ENCODE measurements at places on chromosomes 13 and 19.

GRCh38 chr19:8423817-8424223 lies 10.7 kb downstream of the MARCHF2 start:
- DNase-seq, result no peak

- peak; percentile 80 for DNase-seq
Measured at GRCh38 chr19:48390188-48391099, 907 bp downstream of the KDELR1 start.

- no peak for DNase-seq
Measured at GRCh38 chr13:46324976-46325375, 62.1 kb downstream of the RUBCNL start.

- no peak for DNase-seq
Measured at GRCh38 chr13:29654843-29655547, 59.5 kb upstream of the SLC7A1 start.

DNA sequence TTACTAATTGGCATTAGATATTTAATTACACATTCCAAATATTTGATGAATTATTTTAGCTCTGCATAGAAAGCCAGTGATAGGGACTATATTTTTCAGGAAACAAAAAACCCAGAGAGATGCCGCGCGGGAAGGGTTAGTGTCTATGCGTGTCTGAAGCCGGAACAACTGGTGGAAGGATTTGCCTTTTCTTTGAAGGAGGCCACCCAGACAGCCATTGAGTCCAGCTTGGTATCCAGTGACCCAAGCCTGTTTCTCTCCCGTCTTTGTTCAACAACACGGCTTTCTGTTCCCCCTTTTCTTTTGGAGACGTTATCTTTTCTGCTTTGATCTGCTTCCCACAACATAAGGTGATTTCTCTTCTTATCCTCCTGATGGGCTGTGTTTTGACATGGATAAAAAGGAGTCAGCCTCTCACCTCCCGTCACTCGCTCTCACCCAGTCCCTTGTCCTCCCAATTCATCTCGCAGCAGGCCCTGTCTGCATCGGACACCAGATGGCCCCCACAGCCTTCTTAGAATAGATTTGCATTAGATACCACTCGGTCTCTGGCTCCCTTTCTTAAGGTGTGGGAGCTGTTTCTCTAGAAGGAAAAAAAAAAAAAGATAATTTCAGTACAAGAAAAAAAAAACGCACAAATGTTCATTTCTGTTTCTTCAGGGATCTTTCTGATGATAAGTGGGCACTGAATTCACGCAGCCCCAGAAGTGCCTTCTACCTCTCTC lies 361.8 kb downstream of the ZNF536 start:
- no peak for DNase-seq

DNA sequence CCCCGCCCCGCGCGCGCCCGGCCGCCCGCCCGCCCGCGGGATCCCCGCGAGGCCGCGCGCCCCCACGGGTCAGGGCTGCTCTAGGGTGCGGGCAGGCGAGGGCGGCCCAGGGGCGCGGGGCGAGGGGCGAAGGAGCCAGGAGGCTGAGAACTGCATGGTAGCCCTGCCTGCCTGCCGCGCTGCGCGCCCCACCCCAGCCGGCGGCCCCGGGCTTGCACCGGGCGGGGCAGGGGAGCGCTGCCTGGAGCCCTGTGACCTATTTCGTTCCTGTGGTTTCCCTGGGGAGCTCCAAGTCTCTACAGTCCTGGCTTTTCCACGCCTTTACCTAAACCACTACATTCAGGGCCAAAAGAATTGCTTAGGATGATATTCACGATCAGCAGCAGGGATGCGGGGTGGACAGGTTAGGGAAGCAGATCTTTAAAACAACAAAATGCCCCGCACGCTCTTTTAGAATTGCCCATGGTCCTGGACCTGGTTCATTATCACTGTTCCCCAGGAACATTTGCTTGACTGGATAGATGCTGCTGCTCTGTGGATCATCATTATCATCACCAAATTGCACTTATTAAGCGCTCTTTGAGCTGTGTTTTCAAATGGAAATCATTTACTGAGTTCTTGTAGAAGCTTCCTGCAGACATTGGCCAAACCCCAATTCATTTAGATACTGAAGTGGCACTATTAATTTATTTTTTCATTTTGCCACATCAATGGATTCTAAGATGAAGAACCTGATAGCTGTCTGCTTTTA lies 421 bp upstream of the GPR12 start:
- DNase-seq, result no peak

DNA sequence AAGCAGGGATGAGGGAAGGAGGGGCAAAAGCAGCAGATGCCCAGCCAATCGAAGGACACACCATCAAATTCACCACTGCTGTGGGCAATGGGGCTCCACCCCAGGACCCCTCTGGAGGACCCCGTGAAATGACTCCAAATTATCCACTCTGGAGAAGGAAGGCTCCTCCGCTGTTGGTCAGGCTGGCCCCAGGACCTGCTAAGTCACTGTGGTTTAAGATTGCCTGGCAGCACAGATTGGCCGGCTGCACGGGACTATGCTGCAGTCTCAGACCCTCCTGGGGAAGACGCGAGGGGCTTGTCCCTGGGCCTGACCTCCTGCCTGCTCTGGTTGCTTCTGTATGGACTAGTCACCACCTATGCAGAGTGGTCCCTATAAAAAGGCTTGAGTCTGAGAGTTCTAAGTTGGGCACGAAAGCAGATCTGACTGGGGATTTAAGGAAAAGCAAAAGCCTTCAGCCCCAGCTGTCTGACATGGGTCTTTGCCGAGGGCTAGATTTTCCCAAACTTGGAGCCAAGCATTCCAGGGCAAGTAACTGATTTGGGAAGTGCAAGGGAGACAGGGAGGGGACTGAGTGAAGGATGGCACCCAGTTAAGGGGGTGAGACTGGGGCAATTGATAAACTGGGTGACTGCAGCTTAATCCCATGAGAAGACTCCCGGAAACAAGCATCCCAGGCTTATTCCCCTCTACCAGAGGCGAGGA lies 91.7 kb downstream of the TSHZ3 start:
- no peak for DNase-seq

DNA sequence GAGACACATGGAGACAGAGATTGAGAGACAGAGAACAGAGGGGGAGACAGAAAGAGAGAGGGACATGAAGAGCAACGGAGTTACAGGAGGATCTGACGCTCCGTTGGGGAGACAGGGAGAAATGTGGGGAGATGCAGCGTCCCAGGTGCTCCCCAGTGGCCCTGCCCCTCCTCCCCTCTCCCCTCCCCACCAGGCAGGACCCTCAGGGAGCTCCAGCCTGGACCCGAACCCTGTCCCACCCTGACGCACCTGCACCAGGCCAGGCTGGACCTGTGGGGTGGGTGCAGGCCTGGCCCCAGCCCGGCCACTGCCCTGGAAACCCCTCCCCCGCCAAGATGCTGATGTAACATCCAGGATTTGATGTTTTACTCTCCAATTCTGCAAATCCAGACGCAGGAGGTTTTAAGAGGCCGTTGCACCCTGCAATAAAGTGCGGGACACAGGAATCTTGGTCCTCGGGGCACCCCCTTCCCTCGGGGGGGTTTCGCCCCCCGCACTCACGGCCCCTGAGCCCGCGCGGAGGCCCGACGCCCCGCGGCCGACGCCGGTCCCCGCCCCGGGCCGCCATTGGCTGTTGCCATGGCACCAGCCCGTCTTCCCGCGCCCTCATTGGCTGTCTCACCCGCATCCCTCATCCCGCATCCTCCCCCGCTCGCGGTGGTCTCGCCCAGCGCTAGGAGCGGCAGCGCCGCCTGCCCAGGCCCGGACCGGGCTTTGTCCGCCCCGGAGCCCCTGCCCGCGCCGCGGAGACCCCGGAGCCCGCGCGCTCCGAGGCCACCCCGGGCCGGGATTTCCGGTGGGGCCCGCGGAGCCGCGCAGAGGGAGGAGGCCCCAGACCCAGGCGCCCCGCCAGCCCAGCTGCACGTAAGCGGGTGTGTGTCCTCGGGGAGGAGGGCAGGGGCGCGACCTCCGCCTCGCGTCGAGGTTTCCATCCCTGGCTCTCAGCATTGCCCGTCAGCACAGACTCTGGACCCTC lies at the start of gene APC2:
Gene APC2, plus strand, starts transcription at position 655 of the 976 bp plus-strand sequence. CDS start 2,881 bp downstream, outside the sequence.
- no peak for DNase-seq

GRCh38 chr19:29757551-29757950 lies 42.5 kb upstream of the C19orf12 start:
- no peak for DNase-seq

GRCh38 chr19:4935444-4935843 lies 26.1 kb downstream of the UHRF1 start:
- no peak for DNase-seq

- DNase-seq, result no peak
Measured at GRCh38 chr13:50306156-50306555, 290.9 kb downstream of the KCNRG start.

DNA sequence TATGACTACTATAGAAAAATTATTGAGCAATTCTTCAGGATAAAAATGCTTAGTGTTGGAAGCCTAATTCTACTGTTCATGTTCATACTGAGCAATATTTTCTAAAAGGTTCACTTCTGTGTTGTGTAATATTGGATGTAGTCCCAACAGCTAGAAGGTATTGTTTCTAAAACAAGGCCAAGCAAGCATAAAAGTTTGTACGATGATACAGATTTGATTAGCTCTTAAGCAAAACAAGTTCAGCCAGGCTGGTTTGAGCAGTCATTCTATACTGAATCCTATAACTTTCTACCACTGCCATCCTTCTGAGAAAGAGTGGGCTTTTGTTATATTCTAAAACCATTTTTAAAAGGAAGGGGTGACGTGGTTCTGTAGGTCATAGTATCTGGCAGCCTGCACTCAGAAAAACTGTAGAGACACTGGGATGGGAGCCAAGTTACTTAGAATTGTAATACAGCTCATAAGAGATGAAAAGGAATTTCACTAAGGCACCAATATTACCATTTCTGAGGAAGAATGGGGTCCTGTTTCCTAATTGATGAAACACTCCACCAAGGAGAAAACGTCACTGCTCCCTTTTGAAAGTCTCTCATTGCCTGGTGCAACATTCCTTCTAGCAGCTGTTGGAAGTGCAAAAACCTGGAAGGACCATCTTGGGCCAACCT lies 275.0 kb upstream of the DACH1 start:
- no peak for DNase-seq

- DNase-seq, result no peak
Measured at GRCh38 chr13:81771951-81772350, 1431.0 kb upstream of the SPRY2 start.

GRCh38 chr19:49614096-49614833 lies 23.3 kb downstream of the PRR12 start:
- DNase-seq, result no peak

- no peak for DNase-seq
Measured at GRCh38 chr13:50552424-50552966, 291.0 kb downstream of the DLEU7 start.

DNA sequence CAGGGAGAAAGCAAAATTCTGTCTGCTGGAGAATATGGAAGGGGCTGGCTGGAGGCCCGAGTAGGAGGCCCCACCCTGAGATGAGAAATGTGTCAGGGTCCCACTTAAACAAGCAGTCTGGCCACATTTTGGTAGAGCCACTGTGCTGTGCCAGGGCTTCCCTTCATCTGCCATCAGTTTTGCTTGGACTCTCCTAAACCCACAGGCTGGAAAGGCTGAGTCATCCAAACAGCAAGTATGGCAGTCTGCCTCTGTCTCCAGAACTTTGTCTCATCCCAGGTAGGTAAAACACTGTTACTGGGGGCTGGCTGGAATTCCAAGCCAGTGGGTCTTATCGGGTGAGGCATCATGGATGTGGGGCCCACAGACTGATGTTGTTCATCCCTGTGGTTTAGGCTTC lies 1390.6 kb downstream of the UQCRFS1 start:
- no peak for DNase-seq

DNA sequence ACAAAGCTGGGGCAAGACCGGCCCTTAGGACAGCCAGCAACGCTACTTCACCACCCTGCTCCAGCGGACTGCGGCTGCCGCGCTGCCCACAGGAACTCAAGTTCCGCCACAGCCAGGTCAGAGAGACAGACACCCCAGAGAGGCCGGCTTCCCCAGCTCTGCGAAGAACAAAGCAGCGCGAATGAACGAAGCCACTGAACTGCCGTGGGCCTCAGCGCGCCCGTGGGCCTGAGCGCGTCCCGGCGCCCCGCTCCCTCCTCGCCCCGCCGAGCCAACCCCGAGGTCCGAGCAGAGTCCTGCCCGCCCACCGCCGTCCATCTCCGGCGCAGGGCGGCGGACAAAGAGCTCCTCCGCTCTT lies 158.4 kb downstream of the RNF17 start:
- DNase-seq, result no peak

GRCh38 chr13:101449790-101450748 lies 2.4 kb upstream of the ITGBL1 start:
- no peak for DNase-seq

- no peak for DNase-seq
Measured at GRCh38 chr13:70842062-70842644, 733.9 kb upstream of the KLHL1 start.

DNA sequence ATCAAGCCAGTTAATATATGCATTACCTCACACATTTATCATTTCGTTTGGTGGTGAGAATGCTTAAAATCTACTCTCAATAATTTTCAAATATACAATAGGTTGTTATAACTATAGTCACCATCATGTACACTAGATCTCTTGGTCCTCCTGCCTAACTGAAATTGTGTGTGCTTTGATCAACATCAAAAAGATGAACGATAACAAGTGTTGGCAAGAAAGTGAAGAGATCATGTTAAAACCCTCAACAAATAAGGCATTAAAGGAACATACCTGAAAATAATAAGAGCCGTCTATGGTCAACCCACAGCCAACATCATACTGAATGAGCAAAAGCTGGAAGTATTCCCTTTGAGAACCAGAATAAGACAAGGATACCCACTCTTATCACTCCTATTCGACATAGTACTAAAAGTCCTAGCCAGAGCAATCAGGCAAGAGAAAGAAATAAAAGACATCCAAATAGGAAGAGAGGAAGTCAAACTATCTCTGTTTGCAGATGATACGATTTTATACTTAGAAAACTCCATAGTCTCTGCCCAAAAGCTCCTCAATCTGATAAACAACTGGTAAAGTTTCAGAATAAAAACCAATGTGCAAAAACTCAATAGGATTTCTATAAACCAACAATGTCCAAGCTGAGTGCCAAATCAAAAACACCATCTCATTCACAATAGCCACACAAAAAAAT lies 27.9 kb upstream of the OR10H1 start:
- DNase-seq, result no peak

DNA sequence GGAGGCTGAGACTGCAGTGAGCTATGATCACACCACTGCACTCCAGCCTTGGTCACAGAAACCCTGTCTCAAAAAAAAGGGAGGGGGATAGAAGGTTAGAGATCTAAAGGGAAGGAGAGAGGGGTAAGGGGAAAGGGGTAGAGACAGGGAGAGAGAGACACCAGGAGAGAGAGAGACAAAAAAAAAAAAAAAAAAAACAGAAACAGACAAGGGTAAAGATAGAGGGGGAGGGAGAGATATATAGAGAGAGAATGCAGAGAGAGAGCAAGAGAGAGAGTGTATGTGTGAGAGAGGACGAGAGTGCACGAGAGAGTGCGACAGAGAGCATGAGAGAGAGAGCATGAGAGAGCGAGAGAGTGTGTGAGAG lies 4.2 kb downstream of the CD70 start:
- DNase-seq, result no peak

- no peak for DNase-seq
Measured at GRCh38 chr19:42200116-42200715, 17.3 kb downstream of the DEDD2 start.

- DNase-seq, result no peak
Measured at GRCh38 chr13:73040968-73041596, 17.7 kb upstream of the KLF5 start.

Measured in type B pancreatic cell (in vitro differentiated cells).